NCI-H226 (cell line): ENCODE measurements at places on chromosomes 11 and 22.

GRCh38 chr22:23121424-23121823, 20.4 kb downstream of the RSPH14 start:
- no peak for DNase-seq

DNA sequence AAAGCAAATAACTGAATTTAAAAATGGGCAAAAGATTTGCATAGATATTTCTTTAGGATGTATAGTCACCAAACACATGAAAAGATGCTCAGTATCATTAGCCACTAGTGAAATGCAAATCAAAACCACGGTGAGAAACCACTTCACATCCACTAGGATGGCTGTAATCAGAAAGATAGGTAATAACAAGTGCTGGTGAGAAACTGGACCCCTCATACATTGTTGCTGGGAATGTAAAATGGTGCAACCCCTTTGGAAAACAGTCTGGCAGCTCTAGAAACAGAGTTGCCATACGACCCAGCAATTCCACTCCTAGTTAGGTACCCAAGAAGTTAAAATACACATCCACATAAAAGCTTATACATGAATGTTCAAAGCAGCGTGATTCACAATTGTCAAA, 16.3 kb downstream of the RPUSD4 start:
- no peak for DNase-seq

- DNase-seq = no peak
These were observed 2.9 kb downstream of the TSKU start for GRCh38 chr11:76786016-76786415.

- no peak for DNase-seq
These were observed 44.8 kb downstream of the SLN start for GRCh38 chr11:107666911-107667613.

GRCh38 chr11:94968334-94968958, 4.9 kb downstream of the CWC15 start:
- DNase-seq = no peak

DNA sequence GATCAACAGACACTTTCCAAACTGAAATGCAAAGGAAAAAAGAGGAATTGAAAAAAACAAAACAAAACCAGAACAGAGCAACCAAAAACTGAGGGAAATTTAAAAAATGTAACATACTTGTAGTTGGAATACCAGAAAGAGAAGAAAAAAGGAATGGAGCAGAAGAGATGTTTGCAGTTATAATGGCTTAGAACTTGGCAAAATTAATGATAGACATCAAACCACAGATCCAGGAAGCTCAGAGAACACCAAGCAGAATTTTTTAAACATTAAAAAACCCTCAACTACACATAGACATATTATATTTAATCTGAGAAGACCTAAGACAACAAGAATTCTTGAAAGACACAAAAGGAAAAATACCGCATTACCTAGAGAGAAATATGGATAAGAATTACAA, 46.1 kb downstream of the ASCL2 start:
- no peak for DNase-seq

DNA sequence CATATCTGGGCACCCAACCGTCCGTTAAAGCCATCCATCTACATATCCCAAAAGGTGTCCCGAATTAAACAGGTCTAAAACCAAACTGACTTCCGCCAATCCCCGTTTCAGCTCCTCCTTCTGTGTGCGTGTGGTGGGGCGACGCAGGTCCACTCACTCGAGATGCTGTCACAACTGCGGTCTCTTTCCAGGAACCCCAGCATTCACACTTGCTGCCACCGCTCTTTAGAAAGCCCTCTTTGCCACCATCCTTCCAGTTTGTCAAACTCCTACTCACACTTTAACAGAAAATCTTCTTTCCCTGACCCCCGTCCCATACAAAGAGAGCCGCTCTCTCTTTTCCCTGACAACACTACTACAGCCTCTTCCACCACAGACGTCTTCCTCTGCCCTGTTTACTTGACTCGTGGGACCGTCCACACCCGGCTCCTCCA, 467 bp downstream of the ESS2 start:
- DNase-seq = no peak

- no peak for DNase-seq
These were observed 721.7 kb downstream of the DLG2 start for GRCh38 chr11:84905411-84905810.

- DNase-seq = no peak
These were observed 245.7 kb downstream of the ST3GAL4 start for GRCh38 chr11:126601136-126601535.

- DNase-seq = peak; percentile 22
These were observed at the start of gene LUZP2 for GRCh38 chr11:24496736-24497725. Gene LUZP2, plus strand, starts transcription at chr11:24497053.

DNA sequence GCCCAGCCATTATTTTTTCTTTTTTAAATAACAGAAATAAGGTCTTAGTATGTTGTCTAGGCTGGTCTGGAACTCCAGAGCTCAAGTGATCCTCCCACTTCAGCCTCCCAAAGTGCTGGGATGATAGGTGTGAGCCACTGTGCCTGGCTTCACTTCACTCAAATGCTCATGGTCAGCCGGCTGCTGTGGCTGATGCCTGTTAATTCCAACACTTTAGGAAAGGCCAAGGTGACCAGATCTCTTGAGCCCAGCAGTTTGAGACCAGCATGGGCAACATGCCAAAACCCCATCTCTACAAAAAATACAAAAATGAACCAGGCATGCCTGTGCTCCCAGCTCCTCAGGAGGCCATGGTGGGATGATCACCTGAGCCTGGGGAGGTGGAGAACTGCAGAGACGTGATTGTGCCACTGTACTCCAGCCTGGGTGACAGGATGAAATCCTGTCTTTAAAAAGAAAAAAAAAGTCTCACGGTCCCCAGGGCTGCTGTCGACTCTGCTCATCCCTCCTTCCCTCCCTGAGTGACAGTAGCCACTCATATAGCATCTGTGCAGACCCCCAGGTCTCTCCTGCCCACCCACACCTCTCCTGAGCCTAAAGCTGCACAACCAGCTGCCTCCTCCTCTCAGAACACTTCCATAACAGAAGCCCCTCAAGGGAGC, 3.6 kb downstream of the YDJC start:
- no peak for DNase-seq

DNA sequence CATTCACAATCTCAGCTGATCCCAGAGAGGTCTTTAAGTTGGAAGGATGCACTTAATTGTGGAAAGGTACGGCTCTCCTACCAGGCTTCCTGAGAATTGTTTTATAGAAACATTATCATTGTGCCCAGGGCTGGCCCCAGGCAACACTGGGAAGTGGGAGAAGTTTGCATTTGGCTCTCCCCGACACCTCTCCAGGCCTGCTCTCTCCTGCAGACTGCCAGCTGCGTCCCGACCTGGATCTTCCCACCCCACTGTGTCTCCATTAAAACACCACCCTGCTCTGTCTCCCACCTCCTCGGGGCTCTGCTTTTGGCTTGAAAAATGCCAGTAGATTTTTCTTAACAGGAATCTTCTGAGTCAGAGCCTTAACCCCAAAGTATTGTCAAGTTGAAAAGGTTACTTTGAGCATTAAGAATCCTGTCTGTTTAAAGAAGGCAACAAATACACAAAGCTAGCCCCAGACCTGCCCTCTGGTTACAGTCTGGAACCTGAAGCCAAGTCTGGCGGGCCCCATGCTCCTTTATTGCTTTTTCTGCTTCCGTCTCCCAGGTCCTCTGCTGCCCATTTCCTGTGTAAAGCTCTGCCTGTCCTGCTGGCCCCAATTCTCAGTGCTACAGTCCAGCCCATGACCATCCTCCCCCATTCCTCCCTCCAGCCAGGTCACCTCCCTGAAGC, 530.2 kb downstream of the SOX6 start:
- no peak for DNase-seq

GRCh38 chr11:83823461-83824025, 537.4 kb upstream of the CCDC90B start:
- no peak for DNase-seq

- no peak for DNase-seq
These were observed 136.3 kb downstream of the ARHGAP42 start for GRCh38 chr11:100823360-100823759.
